Fibroblast of gingiva (primary cell): ENCODE measurements at places on chromosomes 12 and 14.

GRCh38 chr12:104938371-104938770, 19.7 kb downstream of the SLC41A2 start:
- no peak for DNase-seq

GRCh38 chr14:94771906-94772490, 2.1 kb upstream of the GSC start:
- no peak for DNase-seq

DNA sequence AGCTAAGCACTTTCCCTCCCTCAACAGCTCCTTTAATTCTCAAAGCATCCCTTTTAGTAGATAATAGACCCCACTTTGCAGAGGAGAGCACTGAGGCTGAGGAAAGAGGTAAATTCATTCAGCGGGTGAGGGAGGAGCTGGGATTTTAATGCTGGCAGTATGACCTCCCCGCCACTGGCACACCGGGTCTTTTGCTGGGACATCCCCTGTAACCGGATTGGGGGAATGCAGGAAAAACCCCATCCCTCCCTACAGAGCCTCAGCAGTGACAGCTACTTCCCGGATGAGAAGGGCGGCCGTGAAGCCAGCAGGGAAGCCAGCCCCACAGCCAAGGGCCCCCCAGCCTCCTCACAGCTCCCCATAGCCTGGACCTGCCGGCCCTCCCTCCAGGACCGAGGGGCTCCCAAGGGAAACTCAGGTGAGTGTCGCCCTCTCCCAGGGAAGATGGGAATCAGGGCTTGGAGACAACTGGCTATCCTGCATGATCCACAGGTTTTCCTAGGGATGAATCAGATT, 12.1 kb downstream of the ZBTB39 start:
- DNase-seq: no peak

DNA sequence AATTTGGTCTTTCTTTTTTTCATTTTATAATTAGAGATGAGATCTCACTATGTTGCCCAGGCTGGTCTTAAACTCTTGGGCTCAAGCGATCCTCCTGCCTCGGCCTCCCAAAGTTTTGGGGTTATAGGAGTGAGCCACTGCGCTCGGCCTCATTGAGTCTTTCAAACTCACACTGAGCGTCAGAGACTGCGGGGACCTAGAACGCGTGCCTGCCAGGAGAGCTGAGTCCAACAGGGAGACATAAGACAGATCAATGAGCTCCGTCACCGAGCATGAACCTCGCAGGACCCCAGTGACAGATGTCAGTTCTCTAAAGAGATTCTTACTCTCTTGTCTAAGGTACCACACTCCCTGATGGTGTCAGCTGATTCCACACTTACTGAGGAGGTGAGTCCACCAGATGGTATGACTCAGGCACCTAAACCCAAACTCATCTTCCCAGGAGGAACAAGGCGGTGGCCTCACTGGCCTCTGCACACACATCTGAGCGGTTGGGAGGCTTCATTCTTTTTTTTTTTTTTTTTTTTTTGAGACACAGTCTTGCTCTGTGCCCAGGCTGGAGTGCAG, 58.9 kb downstream of the CCDC88C start:
- no peak for DNase-seq

DNA sequence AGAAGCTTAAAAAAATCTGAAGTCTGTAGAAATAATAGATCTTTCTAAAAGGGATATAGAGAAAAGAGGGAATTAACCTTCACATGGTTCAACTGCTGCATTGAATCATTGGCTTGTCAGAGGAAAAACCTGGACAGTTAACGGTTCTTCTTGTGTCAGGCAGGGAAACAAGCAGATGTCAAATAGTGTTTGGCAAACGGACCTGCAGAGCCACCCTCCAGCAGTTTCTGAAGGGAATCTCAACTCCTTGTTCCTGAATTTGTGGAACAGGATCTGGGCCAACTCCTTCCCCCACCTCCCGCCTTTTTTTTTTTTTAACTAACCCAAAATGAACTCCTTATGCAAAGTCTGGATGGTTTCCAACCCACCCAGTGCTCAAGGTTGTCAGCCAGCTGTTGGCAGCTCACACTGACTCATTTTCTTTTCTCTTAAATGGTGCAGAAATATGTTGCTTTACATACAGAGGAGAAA, 187.3 kb downstream of the CAND1 start:
- DNase-seq: peak; percentile 74

DNA sequence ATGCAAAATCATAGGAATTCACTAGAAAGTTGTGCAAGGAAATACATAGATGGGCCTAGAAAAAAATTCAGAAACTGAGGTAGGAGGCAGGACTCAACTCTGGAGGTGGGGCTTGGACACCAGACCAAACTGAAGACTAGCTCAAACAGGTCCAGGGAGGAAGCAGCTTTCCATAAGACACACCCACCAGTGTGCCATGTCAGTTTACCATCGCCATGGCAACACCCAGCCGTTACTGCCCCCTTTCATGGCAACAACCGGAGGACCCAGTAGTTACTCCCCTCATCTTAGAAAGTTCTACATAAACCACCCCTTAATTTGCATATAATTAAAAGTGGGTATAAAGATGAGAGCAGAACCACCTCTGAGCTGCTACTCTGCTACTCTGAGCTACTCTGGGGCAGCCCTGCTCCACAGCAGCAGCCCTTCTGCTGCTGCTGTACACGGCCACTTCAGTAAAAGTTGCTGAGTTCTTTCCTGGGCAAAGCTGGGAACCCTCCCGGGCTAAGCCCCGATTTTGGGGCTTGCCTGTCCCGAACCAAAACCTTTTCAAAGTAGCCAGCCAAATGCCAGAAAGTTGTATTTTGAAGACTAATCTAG, 30.8 kb upstream of the NINJ2 start:
- no peak for DNase-seq

DNA sequence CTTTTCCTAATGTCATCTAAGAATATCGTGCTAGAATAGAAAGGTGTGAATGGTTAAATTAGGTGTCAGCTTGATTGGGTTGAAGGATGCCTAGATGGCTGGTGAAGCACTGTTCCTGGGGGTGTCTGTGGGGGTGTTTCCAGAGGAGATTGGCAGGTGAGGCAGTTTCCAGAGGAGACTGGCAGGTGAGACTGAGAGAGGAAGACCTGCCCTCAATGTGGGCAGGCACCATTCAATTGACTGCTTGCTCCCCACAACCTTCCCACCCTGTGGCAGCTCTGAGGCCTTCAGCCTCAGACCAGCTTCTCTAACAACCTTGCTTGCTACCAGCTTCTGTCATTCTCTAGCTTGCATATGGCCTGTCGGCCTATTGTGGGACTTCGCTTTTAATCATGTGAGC, 9.2 kb downstream of the RNASE9 start:
- no peak for DNase-seq

- DNase-seq: peak; percentile 21
These were observed 330.4 kb downstream of the TRHDE start for GRCh38 chr12:72602581-72602980.

- no peak for DNase-seq
These were observed 105.7 kb upstream of the C14orf180 start for GRCh38 chr14:104473649-104474494.

- no peak for DNase-seq
These were observed 36.7 kb downstream of the RPS29 start for GRCh38 chr14:49549446-49549845.

DNA sequence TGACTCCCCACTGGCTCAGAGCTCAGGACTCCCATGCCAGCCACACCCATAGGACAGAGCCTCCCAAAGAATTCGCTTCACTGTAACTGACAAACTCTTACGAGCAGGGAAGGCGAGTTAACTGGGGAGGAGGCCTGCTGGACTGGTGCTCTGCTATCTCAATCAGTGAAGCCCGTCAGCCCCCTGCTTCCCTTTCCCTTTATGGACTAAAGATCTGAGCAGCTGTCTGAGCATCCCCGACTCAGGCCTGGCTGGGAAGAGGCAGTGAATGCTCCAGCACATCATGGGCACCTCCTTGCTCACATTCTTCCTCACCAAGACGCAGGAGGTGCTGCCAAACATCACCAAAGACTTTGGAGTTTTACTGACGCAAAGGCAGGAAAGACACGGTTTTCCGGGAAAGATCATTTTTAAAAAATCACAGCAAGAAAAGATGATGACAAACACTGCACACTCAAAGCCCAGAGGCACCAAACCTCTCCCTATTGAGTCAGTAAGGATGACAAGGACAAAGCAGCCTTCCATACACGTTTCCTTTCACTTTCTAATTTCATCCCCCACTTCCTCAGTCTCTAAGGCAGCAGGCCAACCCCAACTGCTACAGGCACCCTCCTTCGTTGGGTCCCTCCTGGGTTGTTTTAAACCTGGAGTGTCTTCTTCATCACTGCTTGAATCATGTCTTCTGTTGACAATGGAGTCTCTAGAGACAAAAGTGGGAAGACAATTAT, 45.0 kb upstream of the P2RX7 start:
- no peak for DNase-seq

DNA sequence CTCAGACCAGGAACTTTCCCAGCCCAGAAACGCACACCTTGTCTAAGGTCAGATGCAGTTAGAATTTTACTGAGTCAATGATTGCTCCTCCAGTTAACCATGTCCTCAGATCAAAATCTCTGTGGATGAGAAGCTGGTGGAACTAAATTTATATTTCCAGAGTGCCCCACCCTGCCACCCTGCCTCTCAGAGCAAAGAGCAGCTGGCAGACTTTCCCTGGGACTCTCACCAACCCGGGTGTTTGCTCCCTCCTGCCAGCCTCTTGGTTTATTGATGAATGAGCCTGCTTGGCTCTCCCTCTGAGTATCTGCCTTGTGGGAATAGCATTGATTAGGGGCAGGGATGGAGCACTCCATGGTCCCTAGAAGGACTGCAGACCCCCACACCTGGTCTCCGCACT, 5.9 kb upstream of the KRT1 start:
- DNase-seq: no peak

DNA sequence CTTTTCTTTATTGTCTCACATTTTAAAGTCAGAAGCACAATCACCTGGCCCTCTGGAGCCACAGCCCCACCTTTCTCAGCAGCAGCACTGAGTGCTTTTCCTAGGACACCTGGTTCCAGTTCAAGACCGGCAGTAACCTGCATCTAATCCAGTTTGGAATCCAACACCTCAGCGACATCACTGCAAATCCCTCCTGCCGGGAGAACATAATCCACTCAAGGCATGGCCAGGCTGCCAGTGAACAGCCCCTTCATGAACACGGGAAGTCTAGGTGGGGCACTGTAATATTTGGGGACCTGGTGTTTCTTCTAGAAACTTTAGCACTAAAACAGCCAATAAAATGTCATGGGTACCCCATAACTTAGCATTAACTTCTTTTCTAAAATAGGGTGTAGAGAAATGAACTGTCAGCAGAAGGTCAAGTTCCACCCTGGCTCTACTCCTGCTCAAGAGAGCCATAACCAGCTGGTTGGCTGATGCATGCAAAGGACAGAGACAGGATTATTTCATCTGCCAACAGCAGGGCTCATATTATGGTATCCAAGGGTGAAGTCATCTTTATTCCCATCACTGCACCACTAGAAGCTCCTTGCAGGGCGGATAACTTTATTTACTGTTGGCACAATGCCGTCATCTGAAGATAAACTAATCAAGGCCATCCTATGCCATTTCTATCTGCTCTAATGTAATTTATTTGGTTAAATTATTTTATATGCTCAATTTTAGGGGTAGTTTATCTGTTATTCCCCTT, 76.7 kb downstream of the TTC7B start:
- no peak for DNase-seq

DNA sequence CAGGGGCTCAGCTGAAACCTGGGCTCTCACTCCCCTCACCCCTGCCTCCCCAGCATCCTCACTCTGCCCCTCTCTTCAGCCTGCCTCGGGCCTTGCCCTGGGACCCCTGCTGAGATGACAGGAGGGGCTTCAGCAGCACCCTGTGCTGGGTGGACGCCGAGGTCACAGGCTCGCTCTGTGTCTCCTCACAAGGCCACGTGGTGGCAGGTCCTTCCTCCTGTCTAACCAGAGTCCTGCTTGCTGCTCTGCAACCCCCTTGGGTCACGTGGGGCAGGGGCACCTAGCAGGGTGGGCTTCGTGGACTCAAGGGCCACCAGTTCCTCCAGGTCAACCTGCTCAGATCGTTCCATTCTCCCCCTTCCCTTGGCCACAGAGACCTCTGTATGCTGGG, 90.4 kb downstream of the TMEM121 start:
- DNase-seq: no peak

DNA sequence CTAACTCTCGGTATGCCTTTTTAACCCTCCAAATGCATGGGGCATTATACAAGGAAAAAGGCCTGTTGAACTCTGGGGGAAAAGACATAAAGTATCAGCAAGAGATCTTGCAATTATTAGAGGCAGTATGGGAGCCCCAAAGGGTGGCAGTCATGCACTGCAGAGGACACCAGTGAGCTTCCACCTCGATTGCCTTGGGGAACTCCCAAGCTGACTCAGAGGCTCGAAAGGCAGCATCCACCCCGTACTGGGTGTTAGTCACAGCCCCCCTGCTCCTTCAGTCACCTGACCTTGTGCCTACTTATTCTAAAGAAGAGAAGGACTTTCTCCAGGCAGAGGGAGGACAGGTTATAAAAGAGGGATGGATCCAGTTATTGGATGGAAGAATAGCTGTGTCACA, 781.4 kb upstream of the TMEM132C start:
- DNase-seq: peak; percentile 83

DNA sequence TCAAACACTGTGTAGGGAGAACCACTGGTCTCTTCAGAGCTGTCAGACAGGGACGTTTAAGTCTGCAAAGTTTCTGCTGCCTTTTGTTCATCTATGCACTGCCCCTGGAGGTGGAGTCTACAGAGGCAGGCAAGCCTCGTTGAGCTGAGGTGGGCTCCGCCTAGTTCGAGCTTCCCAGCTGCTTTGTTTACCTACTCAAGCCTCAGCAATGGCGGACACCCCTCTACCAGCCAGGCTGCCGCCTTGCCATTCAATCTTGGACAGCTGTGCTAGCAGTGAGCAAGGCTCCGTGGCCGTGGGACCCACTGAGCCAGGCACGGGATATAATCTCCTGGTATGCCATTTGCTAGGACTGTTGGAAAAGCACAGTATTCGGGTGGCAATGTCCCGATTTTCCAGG, 24.6 kb upstream of the YBX3 start:
- DNase-seq: no peak
